ENCODE measurements at places on chromosomes 2 and 18.

DNA sequence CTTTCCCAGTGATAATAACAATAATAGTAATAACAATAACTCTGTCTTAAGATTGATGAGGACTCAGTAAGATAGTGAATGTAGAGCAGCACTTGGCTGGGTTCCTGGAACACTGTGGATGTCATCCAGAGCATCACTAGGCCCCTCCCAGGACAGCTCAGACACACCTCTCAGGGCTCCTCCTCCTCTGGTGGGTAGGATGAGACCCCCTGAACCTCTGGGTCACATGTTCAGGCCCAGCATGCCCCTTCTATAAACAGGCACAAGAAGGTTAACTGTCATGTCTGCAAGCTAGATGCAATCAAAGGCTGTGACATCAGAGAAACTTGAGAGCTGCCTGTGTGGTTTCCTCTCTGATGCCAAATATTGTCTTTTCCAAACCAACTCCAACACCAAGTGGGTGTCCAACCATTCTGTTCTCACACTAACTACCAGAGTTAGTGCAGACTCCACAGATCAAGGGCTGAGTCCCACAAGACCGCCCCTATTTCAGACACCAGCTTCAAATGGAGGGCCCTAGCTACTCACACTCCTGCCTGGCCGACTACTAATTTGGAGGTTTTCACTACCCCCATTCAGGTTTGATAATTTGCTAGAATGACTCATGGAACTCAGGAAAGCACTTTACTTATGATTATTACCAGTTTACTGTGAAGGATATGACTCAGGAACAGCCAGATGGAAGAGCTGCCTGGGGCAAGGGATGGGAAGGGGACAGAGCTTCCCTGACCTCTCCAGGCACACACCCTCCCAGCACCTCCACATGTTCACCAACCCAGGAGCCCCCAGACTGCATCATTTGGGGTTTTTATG, 46.4 kb upstream of the BZW1 start:
- DNase-seq = peak; percentile 85

- no peak for DNase-seq
Observed at GRCh38 chr18:31677592-31677991, 6.8 kb downstream of the B4GALT6 start.

- peak; percentile 8 for DNase-seq
Observed at GRCh38 chr2:219836647-219837177, 209.3 kb downstream of the SLC4A3 start.

DNA sequence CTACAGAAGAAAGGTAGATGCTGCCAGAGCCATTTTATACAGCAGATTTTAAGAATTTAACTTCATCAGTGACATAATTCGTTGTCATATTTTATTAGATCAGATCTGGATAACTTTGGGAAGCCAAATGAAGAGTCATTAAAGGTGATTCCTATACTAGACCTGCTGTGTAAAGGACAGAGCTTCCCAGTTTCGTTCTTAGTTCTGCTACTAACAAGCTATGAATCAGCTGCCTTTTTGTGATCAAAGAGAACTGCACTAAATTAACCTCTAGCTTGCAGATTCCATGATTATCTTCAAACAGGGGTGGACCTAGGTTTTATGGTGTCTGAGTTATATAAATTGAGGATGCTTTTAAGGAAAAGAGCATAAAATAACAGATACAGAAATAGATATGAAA, 926.5 kb upstream of the ACVR2A start:
- DNase-seq = no peak

DNA sequence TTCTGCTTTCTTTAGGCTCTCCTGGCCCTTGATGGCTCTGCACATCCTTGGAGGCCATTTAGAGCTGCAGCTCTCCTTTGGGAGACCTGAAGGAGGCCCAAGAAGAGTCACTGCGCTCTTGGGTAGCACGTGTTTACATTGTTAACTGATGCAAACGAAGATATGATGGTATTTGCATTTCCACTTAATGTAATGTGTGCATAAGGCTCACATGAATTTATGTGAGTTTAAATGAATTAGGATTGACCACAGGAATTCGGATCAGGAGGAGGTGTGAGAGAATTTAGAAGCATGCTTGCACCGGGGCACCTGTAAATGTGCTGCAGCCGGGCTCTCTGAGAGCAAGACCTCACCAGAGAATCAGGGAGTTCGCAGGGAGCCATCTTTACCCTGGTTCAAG, 7.5 kb downstream of the SH3RF3 start:
- no peak for DNase-seq

- peak; percentile 43 for DNase-seq
Observed at GRCh38 chr18:53380063-53380639, 844.3 kb downstream of the MBD2 start.

DNA sequence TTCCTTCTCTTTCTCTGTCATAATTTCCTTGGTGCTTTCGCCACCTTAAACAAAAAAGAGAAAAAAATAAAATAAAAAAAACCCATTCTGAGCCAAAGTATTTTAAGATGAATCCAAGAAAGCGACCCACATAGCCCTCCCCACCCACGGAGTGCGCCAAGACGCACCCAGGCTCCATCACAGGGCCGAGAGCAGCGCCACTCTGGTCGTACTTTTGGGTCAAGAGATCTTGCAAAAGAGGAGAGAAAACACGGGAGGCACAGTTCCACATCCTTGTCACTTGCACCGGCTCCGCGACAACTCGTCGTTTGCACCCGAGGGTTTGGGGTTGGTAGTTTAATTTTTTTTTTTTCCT, 1.8 kb upstream of the SP9 start:
- DNase-seq = no peak

GRCh38 chr2:186036862-186037449, 298.4 kb downstream of the FSIP2 start:
- no peak for DNase-seq

DNA sequence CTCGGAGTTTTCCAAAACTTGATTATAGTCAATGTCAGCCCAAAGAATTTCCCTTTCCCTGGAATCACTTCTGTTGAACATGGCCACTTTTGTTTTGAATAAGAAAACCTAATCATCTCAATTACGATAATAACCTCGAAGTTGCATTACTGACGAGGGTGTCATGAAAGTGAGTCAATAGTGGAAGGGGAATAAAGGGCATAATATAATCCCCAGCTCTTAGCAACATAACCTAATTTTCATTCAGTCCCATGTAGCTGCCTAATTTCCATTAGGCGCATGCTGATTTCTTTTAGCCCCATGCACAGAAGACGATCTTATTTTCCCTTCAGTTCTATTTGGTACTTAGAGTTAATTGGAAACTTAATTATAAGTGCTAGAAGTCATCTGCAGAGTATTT, 51.1 kb upstream of the RAPH1 start:
- DNase-seq = no peak

- no peak for DNase-seq
Observed at GRCh38 chr2:233492751-233493150, 73.8 kb downstream of the USP40 start.

DNA sequence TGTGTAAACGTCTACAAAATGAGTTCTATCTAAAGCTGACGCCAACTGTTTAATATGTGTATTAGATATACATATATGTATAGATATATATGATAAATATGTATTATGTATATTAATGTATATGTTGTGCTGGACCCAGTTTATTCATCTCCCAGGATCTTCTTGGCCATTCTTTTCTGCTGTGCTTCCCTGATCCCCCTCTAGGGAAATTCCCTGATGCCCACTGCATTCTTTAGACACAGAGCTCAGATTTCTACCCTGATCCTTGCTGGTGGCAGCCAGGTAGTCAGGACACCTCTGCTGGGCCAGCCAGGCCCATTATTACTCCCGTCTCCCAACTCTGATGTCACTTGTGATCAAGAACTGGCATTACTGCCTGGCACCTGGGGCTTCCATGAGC, 292.0 kb downstream of the PTPRM start:
- DNase-seq = no peak

DNA sequence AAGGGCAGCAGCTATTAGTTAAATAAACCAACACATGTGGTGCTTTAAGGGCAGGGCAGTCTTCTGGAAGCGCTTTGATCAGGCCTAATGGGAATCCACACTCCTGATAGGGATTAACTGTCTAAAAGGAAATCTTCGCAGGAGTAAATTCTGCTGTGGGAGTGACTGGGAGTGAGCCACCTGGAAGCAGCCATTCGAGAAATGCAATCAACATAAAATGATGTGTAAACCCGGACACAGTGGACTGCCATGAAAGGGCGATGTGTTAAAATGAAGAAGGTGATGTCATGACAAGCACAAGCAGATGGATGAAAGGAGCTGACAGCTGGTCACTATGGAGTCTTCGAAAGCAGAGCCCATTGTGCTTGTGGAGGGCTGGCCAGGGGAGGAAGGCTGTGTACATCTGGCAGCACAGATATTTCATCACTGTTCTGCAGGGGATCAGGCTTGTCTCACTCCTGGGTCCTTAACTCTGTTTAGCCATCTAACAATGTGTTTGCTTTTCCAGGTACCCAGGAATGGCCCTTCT, 24.8 kb upstream of the GALNT14 start:
- DNase-seq = no peak

DNA sequence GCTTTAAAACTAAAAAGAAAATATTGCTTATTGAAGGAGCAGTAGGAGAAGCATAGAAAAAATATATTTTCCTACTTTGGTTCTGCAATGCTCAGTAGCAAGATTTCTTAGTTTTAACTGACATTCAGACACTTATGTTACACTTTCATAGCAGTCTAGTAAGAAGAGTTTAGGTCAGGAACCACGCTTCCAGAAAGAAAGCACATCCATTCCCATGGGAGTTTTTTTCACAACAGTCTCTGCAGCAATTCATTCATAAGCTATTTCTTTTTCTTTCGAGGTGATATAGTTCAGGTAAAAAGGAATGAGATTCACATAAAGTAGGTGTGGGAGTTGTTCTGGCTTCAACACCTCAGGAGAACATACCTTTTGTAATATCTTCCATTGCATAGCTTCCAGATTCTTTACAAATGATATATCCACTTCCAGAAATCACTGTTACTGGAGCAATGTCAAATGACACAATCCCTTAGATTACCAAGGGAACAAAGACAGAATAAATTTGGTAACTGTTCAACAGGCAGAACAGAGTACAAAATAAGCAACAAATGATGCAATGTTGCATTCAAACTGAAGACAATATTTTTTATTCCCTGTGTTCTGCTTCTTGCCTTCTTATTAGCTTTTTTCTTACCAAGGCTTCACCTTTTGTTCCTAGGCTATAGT, 95.2 kb upstream of the GULP1 start:
- peak; percentile 47 for DNase-seq

DNA sequence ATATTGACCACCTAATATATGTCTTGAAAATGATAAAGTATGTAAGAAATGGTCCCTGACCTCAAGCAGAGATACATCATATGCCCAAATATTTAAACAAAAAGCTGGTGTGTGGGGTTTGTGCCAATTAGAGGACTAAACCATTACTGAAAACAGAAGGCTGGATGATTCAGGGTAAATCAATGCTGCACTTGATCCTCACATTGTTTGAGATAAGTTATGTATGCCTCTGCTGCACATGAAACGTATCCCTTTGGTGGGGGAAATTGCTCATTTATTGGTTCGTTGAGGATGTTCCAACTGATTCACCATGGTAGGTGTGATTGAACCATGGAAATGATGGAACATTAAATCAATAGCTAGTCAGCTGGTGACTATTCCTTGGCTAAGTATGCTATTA, 24.7 kb upstream of the DARS1 start:
- DNase-seq = peak; percentile 18

DNA sequence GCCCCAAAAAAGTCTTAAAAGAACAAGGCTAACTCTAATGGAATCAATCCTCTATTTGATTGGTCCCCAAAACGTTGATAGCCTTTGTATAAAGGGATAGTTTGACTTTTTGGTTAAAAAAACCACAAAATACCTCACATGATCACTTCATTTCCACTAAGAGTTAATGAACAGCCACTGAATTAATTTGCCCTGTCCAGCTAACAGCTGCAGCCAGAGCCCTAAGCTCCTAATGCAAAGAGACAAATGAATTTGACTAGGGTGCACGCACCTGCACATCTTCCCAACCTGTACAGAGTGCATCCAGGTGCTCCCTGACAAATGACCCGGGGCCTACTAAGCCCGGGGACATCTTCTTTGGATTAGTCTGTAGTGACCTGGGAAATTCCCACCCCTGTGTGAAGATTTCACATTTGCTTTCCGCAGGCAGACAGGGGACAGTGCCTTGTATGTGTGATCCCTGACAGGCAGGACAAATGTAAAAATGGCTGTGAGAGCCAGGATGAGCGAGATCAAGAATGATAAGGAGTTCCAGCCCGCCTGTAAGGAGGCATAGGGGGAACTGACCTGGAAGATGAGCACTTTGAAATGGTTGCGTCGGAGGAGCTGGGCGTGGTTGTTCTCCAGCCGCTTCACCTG, 893 bp downstream of the CAVIN2 start:
- no peak for DNase-seq

GRCh38 chr18:45166341-45166835, 448.9 kb upstream of the SLC14A2 start:
- peak; percentile 83 for DNase-seq

All from fibroblast of the conjunctiva (primary cell).